ENCODE measurements at places on chromosomes 12 and 14. TPM values are rescaled to one million over a fixed set of nuclear protein-coding genes. Genes with fewer than 3 reads are reported as not detected.

DNA sequence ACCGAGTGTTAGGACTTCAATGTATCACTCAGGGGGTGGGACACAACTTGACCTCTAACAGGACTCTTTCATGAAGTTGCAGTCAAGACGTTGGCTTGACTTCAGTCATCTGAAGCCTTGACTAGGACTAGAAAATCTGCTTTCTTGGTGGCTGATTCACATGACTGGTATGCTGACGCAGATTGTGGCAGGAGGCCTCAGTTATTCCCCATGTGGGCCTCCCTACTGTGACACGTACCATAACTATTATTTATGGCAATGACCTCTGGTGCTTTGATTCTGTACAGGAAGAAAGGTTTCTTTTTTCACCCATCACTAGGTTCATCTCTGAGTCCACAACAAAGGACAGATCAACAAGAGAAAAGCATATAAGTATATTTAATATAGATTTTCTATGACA lies 270.4 kb downstream of the NEDD1 start:
- DNase-seq, result no peak

GRCh38 chr12:100473716-100474150 lies at the start of gene NR1H4:
NR1H4 (plus strand) TSS chr12:100473866; CDS start chr12:100493324, 19,458 bp downstream.
- no peak for DNase-seq

- DNase-seq, result no peak
Measured at GRCh38 chr14:22524784-22525161, 64.3 kb downstream of the DAD1 start.

PTPRB gene
- 38.1 TPM for total RNA-seq

SCN8A gene
- total RNA-seq, result 0.24 TPM

Measured in Right ventricle myocardium inferior (tissue), 1 donor.